Right lung (tissue), 10 donors: ENCODE measurements at places on chromosomes 5 and 9. TPM values are rescaled to one million over a fixed set of nuclear protein-coding genes. Genes with fewer than 3 reads are reported as not detected.

DNA sequence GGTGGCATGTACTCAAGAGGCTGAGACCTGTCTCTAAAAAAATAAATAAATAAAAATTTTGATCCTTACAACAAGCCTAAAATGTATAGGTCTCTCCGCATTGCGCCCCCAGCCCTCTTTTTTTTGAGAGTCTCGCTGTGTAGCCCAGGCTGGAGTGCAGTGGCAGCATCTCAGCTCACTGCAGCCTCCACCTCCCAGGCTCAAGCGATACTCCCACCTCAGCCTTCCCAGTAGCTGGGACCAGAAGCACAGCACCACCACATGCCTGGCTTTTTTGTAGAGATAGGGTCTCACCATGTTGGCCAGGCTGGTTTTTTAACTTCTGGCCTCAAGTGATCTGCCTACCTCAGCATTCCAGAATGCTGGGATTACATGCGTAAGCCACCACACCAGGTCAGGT, 2.2 kb upstream of the GARIN3 start:
- no peak for DNase-seq

- DNase-seq: no peak
Measured at GRCh38 chr5:95934207-95934804, 27.3 kb downstream of the ELL2 start.

The STC2 gene
- 6.7 TPM for polyA plus RNA-seq

The SH3RF2 gene
- polyA plus RNA-seq: 1.1 TPM

The URM1 gene
- 56.5 TPM for polyA plus RNA-seq
